ENCODE measurements at places on chromosomes 5 and 9. TPM values are rescaled to one million over a fixed set of nuclear protein-coding genes. Genes with fewer than 3 reads are reported as not detected.

DNA sequence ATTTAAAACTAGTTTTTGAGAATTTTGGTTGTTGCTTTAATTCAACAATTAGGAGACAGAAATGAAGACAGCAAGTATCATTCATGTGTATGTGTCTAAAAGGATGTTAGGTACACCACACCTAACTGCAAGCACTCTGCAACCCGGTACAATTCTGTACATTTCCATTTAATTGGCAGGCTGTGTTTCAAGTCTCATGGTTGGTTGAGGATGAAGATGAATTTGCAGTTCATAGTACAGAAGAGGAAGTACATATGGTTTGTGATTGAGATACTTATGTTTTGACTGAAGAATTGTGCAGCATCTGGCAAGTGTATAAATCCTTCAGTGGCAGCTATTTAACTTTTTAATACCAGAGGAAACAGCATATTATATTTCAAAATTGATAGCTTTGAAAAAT lies 628.7 kb upstream of the ZNF608 start:
- DNase-seq, result no peak

DNA sequence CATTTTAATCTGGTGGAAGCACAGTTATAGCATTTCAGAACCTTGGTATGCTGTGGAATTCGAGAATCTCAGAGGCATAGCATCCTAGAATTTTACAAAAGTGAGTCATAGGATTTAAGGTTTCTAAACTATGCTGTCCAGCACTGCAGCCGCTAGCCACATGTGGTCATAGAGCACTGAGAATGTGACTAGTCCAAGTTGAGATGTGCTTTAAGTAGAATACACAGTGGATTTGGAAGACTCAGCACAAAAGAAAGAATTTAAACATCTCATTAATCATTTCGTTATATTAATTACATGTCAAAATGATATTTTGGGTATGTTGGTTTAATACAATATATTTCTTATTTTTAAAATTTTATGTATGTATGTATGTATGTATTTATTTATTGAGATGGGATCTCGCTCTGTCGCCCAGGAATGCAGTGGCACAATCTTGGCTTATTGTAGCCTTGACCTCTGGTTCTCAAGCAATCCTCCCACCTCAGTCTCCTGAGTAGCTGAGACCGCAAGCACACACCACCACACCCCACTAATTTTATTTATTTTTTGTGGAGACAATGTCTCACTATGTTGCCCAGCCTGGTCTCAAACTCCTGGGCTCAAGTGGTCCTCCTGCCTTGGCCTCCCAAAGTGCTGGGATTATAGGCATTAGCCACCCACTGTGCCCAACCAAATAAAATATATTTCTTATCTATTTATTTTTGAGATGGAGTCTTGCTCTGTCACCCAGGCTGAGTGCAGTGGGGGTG lies 20.4 kb upstream of the RPS14 start:
- DNase-seq, result no peak

DNA sequence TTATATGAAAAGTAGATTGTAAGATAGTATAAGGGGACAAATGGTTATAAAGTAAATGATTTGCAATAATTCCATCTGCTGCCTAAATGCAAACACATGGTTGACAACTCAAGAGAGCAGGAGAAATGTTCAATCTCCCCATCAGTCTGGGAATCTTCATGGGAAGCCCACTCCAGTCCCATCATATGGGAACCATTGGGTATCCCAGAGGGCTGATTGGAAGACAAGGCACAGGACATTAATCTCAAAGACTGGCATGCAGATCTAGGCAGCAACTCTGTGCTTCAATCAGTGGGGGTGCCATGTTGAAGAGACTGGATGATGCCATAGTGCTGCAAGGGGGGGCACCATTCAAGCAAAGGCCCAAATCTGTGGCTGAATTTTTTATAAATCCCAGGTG lies 193.1 kb upstream of the PDE4D start:
- no peak for DNase-seq

DNA sequence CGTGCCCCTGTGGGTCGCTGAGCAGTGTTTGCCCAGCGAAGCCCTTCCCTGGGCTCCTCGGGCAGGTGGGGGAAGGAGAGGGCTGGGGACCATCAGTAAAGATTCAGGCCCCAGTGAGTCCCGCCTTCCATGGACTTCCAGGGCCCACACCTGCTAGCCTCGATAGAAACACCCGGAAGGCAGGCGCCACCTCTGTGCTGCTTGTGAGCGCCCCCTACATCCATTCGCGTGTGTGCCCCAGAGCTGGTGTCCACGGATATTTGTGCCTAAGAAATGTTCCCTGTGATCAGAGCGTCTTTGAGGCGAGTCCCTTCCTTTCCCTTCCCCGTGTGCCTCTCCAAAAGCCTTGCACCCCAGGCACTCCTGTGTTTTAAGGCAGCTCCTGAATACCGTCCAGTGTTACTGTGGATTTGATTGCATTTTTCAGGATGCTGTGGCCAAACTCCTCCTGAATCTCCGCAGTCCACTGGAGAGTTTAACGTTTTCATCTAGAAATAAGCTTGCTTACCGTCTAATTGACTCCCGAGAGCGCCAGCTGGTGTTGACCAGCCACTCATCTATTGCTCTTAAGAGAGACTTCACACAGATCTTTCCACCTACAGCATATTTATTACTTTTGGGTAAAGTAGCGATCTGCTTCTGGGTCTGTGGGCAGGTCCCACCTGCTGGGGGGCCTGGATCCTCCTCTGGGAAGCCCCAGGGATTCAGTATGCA lies 101.4 kb downstream of the COL5A1 start:
- no peak for DNase-seq

The PCSK5 gene
- 11.8 TPM for polyA plus RNA-seq

Data from left renal cortex interstitium (tissue), 4 donors.